CD8-positive, alpha-beta T cell (primary cell): ENCODE measurements at places on chromosomes 16 and 17. TPM values are rescaled to one million over a fixed set of nuclear protein-coding genes. Genes with fewer than 3 reads are reported as not detected.

- DNase-seq = no peak
Measured at GRCh38 chr16:89120281-89120680, 26.6 kb downstream of the ACSF3 start.

DNA sequence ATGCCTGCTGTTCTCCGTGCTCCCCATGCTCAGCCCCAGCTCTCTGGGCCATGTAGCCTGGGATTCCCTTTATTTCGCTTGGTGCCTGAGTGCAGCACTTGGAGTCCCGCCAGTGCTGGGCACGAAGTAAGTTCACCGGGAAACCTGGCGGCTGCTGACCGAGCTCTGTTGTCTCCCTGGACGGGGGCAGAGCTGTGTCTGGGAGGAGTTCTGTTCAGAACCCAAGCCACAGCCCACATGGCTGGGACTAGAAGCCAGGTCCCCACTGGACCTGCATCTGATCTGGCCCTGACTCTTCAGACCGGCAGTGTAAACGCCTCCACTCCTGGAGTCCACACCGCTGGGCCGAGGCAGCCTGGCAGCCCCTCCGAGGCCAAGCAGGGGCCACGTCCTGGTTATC lies 37.5 kb upstream of the CIBAR2 start:
- DNase-seq = no peak

GRCh38 chr17:17888821-17889220 lies 52.0 kb upstream of the SREBF1 start:
- no peak for DNase-seq

- DNase-seq = no peak
Measured at GRCh38 chr17:72967277-72967970, 125.1 kb downstream of the SLC39A11 start.

ZFPM1 gene
- 43.4 TPM for total RNA-seq

SLC35G6 gene
- total RNA-seq = not detected

TRPV2 gene
- total RNA-seq = 37.4 TPM

TSPAN10 gene
- 0.22 TPM for total RNA-seq
